Fibroblast of skin of left quadriceps (primary cell): ENCODE measurements at places on chromosomes 1 and 21.
A peak's percentile ranks its signal among the peaks of the same experiment; 100 is the strongest.

DNA sequence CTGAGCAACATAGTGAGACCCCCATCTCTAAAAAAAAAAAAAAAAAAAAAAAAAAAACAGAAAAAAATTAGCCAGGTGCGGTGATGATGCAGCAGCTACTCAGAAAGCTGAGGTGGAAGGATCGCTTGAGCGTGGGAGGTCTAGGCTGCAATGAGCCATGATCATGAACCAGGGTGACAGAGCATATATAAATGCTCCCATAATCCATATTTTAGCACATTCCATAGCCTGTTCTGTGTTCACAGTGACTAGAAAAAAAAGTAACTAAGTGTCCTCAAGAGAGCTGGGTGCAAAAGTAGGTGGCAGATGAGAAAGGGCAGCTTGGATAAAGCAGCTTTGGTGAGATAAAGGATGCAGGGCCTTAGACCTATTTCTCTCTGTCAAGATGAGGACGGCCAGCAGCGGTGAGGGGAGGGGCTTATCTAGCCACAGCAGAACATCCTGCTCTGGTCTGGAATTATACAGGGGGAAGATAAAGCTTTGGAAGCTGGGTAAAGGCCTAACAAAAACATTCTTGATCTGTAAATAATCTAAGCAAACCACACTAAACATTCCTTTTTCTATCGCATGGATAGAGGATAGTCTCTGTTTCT lies 205.3 kb downstream of the DAB1 start:
- no peak for DNase-seq

DNA sequence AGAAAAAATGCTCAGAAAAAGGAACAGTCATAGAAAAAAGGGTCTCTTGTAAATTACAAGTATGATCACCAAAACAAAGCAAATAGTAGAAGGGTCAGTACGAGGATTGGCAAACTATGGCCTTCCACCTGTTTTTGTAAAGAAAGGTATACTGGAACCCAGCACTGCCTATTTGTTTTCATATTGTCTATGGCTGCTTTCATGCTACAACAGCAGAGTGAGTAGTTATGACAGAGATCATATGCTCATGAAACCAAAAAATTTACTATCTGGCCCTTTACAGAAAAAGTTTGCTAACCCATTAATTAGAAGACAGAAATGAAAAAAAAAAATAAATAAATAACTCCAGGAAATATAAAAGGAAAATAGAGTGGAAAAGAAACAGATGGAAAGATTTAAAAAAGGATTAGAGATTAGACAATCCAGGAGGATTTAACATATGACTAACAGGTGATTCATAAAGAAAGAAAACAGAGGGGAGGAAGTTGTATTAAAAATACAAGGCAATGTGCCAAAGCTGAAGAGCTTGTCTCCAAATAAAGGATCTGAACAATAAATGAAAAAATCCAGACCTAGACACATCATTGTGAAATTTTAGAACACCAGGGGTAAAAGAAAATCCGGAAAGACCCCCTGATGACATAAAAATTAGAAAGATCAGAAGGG lies 108.5 kb upstream of the SERTAD4 start:
- DNase-seq: peak; percentile 70

- DNase-seq: peak; percentile 4
These were observed 1237.2 kb downstream of the PLA2G4A start for GRCh38 chr1:188065917-188066316.

DNA sequence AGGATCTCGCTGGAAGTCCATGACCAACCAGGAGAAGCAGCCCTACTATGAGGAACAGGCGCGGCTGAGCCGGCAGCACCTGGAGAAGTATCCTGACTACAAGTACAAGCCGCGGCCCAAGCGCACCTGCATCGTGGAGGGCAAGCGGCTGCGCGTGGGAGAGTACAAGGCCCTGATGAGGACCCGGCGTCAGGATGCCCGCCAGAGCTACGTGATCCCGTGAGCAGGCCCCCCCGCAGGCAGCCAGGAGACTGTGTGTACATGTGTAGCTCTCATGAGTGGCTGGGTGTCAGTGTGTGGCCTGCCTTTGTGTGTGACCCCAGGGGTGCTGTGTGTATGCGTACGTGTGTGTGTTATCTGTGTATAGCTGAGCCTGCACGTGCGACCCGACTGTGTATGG lies 27.2 kb downstream of the ETNK2 start:
- DNase-seq: no peak

DNA sequence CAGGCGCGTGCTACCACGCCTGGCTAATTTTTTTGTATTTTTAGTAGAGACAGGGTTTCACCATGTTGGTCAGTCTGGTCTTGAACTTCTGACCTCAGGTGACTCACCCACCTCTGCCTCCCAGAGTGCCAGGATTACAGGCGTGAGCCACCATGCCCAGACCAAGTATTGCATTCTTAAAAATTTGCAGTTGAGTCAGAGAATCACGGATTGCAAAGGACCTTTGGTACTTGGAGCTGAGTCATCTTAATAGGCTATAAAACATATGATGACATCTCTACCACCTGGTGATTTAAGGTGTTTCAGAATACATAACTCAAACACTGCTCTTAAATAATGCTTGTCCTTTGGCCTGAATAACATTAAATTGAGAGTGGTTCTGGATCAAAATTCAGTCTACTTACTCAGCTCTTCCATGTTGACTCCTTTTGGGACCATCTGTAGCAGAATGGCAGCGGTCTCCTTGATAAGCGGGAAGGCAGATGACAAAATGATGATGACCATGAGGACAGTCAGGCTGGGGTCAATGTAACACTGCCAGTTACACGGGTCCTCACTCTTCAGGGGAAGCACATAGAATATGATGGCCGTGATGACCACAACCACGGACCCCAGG lies 10.4 kb downstream of the SLC30A10 start:
- DNase-seq: no peak

DNA sequence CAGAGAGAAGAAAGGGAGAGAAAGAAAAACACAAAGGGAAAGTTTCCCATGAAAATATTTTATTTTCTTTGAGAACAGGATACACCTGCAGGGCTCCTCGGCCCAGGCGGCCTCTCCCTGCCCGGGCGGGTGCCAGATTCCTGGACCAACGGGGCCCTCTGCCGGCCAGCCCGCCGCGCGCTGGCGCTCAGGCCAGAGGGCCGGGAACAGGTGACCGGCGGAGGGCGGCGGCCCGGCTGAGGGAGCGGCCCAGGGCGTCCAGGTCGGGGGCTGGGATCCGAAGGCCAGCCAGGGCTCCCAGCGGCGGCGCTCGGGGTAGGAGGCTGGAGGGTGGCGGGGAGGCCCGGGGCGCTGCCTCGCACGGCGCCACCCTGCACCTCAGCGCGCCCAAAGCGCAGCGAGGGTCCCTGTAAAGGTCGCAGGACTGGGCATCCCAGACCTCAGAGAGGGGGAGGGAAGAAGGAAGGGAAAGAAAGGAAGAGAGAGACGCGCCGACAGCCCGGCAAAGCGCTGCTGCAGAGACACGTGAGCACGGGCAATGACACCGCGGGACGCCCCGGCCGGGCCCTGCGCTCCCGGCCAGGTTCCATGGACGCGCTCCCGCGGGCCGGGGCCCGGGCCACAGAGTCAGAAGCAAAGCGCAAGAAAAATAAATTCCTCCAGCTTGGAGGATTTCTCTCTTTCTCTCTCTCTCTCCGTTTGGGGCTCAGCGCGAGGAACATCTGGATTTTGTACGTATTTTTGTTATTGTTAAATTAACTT lies 927 bp downstream of the WNT9A start:
- no peak for DNase-seq

GRCh38 chr1:33641104-33641830 lies 168.8 kb downstream of the ZSCAN20 start:
- DNase-seq: peak; percentile 15
